Stimulated activated CD8-positive, alpha-beta memory T cell treated with anti-CD3 and anti-CD28 coated beads, Interleukin-7, amount 100 ng/mL, for 1 hour (primary cell): ENCODE measurements at places on chromosomes 11 and 22.

DNA sequence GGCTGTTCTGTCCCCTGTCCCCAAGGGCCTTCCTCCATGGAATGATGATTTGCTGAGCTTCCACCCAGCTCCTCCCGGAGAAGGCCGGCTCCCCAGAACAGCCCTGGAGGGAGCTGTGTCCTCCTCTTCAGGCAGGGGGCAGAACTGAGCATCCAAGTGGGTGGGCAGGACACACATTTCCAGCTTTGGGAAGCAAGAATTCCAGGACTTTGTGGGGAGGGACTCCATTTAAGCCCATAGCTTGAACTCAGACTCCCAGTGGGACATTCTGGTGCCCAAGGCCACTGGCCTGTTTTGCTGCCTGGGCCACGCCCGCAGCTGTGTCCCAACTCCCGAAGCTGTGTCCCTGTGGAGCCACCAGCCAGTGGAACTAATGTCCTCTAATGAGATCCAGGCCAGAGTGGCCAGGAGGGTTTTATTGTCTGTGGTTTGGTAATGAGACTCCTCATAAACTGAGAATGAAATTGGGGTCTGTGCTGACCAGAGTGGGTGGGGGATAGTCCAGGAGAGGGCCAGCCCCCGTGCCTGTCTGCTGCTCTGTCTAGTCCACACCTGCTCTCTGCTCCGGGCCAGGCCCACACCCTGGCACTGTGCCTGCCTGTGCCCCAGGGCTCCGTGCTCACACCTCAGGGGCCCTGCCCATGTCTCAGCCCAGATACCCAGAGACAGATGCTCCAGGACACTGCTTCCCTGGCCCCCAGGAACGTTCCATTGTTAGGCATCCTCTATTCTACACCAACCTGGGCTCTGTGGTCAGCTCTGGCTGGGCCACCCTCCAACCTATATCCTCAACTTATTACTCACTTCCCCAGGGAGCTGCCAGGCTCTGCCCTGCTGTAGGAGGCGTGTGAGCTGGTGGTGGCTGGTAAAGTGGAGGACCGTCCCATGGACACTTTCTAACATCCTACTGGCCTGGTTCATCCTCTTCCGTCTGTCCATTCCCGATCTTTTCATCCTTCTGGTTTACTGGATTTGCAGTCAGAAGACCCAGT lies 7.6 kb downstream of the NECTIN1 start:
- DNase-seq = no peak

DNA sequence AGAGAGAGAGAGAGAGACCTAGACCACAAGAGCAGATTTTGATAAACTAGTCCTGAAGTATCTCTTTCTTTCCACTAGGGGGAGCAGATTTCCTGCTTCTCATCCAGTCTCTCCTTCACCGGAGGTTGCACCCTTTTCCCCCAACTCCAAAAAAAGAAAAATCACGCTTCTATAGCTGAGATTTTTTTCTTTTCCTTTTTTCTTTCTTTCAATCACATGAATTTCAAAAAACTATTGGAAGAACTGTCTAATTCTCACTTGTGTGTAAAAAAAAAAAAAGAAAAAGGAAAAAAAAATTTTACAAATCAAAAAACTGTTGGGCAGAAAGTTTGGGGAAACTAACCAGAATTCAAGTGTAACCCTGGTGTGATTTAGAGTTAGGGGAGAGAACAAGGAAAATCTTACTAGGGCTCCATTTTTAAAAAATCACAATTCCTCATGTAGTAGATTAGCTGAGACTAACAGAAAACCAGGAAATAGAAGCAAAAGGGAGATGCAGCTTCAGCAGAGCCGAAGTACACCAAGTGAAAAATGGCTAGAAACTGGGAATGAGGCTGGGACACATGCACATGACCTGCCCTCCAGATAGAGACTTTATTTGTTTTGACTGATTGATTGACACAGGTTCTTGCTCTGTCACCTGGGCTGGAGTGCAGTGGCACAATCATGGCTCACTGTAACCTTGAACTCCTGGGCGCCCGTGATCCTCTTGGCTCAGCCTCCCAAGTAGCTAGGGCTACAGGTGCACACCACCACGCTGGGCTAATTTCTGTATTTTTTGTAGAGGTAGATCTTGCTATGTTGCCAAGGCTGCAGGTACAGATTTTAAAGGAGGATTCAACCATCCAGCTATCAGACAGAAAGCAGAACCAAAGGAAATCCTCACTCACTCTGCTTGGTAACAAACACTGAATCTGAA lies 27.1 kb downstream of the SDHD start:
- no peak for DNase-seq

GRCh38 chr11:108167624-108168023 lies 46.3 kb downstream of the ACAT1 start:
- DNase-seq = no peak

- DNase-seq = no peak
Measured at GRCh38 chr11:47986742-47987141, 6.4 kb downstream of the PTPRJ start.

GRCh38 chr22:39666926-39667325 lies 96.4 kb downstream of the CACNA1I start:
- DNase-seq = no peak
